Endothelial cell (in vitro differentiated cells): ENCODE measurements at places on chromosomes 11 and 22.
A peak's percentile ranks its signal among the peaks of the same experiment; 100 is the strongest.

GRCh38 chr11:44816761-44817160, 90.0 kb downstream of the TSPAN18 start:
- H3K36me3 ChIP-seq: peaks cover 59% of the 10 kb centered on the region
- peaks cover 32% of the 10 kb centered on the region for H3K27me3 ChIP-seq
- no peak for DNase-seq
- H3K27ac ChIP-seq: peak overlapping the region; percentile 82

- peaks cover 35% of the 10 kb centered on the region for H3K4me1 ChIP-seq
- no peaks in the 10 kb centered on the region for H3K27me3 ChIP-seq
- H3K27ac ChIP-seq: no peak overlapping the region
Observed at GRCh38 chr11:6224421-6224820, 10.0 kb downstream of the FHIP1B start.

DNA sequence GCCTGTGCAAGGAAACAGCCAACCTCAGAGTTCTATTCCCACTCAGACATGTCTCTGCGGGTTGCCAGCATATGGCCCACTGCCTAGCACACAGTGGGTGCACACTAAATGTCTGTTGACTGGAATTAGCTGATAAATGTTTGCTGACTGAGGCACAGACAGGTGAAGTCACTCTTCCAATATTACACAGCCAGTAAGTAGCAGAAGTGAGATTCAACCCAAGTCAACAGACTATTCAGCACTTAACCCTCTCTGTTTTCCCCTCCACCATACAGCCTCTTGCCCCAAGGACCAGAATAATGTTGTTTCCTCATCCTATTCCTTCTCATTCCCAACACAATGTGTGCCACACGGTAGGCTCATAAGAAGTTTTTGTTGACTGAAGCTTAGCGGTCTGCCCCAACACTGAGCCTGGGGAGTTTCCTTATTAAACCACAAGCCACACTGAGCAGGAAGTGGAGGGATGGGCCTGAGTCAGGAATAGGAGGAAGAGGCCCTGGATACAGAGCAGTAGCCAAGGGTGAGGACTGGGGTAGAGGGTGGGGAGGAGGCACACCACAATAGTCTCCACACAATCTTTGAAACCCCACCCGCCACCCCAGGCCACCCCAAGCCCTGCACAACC, 15.7 kb upstream of the IL10RA start:
- H3K4me3 ChIP-seq: no peak overlapping the region
- H3K27me3 ChIP-seq: peaks cover 2% of the 10 kb centered on the region
- no peaks in the 10 kb centered on the region for H3K36me3 ChIP-seq
- H3K27ac ChIP-seq: peak overlapping the region; percentile 72
- peaks cover 42% of the 10 kb centered on the region for H3K4me1 ChIP-seq
- no peak for DNase-seq

DNA sequence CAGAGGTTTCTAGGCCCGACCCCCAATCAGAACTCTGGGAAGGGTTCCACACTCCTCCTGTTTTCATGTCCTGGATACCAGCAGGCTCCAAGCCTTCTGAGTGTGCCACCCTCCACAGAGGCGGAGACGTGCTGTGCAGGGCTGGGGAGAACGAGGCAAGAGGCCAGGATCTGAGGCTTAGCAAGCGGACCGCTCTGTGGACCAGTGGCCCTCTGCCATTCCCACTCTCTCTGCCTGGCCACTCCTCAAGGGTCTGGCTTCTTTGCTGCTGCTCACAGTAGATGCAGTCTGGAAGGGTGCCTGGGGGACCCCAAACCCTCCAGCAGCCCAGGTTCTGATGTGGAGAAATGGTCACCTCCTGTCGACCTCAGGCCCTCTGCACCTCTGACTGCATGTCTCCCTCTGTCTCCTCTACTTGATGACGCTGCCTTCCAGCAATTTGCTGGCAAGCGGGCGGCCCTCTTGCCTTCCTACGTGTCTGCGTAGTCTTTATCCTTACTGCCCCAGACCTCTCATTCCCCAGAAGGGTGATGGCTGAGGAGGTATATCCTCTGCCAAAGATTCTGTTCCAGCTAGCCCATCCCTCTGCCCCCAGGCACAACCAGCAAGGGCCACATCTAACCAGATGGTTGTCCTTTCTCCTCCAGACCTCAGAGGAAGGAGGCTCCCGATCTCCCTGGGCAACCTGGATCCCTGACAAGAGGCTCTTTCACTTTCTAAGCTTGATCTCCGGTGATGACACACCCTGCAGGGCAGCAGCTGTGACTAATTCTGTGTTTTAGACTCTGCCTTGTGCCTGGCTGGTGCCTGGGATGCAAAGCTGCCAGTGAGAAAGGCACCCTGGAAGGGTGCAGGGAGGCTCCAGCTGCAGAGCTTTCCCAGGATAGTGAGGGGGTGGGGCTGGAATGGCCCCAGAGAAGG, 87.3 kb downstream of the NAT10 start:
- H3K27me3 ChIP-seq: peaks cover 14% of the 10 kb centered on the region
- no peak overlapping the region for H3K27ac ChIP-seq
- peaks cover 34% of the 10 kb centered on the region for H3K36me3 ChIP-seq
- no peak overlapping the region for H3K4me3 ChIP-seq

GRCh38 chr11:33773404-33773986, 825 bp downstream of the FBXO3 start:
- H3K27ac ChIP-seq: peak overlapping the region; percentile 24
- peaks cover 22% of the 10 kb centered on the region for H3K4me1 ChIP-seq
- H3K36me3 ChIP-seq: peaks cover 5% of the 10 kb centered on the region
- H3K4me3 ChIP-seq: peak overlapping the region; percentile 96

- H3K27ac ChIP-seq: no peak overlapping the region
- H3K27me3 ChIP-seq: peaks cover 1% of the 10 kb centered on the region
- H3K36me3 ChIP-seq: peaks cover 21% of the 10 kb centered on the region
- H3K4me3 ChIP-seq: no peak overlapping the region
Observed at GRCh38 chr11:9868641-9869040, 204.8 kb downstream of the SWAP70 start.

DNA sequence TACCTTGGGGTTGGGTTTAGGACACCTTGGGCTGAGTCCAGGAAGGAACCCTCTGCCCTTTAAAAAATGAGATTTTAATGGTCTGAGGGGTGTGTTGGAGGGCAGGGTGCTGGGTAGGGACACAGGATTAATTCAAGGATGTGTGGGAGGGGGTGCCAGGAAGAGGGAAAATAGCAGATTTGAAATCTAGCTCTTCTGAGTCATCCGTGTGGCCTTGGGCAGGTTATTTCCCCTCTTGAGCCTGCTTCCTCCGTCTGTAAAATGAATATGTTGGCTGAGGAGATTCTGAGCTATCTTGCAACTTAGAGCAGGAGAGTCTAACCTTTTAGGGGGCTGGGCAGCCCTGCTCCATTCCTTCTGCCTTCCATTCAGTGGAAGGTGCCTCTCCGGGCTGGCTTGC, 3.0 kb downstream of the TSPAN18 start:
- peaks cover 83% of the 10 kb centered on the region for H3K4me1 ChIP-seq
- peak overlapping the region; percentile 74 for H3K27ac ChIP-seq
- DNase-seq: no peak
- peaks cover 18% of the 10 kb centered on the region for H3K27me3 ChIP-seq

DNA sequence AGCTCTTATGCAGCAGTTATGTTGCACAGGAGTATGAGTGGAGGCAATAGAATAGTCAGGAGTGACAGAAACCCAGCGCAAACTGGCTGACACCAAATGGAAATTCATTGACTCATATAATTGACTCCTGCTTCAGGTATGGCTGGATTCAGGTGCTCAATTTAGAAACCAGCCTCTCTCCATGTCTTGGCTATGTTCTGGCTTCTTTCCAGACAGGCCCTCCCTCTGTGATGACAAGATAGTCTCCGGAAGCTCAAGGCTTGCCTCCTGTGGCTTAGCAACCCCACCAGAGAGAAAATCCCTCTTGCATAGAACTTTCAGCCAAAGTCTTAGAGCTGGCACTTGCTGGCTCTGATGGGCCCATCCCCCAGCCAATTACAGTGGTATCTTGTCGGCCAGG, 28.1 kb upstream of the MN1 start:
- no peak for DNase-seq
- H3K36me3 ChIP-seq: no peaks in the 10 kb centered on the region
- H3K27ac ChIP-seq: no peak overlapping the region
- peaks cover 4% of the 10 kb centered on the region for H3K27me3 ChIP-seq
- H3K4me3 ChIP-seq: no peak overlapping the region

GRCh38 chr11:133606124-133606523, 73.8 kb upstream of the OPCML start:
- no peak for DNase-seq
- H3K27ac ChIP-seq: no peak overlapping the region
- H3K4me1 ChIP-seq: no peaks in the 10 kb centered on the region
- H3K36me3 ChIP-seq: no peaks in the 10 kb centered on the region
